T-helper 17 cell (primary cell): ENCODE measurements at places on chromosomes 2 and 18.

DNA sequence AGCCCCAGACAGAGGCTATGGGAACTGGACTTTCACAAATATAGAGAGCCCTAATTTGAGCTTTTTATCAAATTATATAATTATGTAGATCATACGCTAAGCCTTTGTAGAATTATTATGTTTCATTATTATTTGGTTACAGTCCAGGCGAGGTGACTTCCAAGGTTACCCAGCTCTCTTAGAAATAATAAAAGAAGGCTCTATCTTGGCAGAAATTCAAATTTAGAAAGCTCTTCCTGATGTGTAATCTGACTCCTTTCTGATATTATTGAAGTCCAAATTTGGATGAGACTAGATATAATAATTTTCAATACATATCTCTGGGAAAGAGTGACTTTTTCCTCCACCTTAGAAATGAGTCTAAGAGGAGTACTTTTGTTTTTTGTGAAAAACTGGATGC, 4.8 kb upstream of the SLC38A11 start:
- H3K27ac ChIP-seq = no peak overlapping the region
- no peak for DNase-seq
- no peak overlapping the region for H3K4me3 ChIP-seq
- H3K27me3 ChIP-seq = peaks cover 6% of the 10 kb centered on the region
- H3K4me1 ChIP-seq = peaks cover 3% of the 10 kb centered on the region
- H3K36me3 ChIP-seq = no peaks in the 10 kb centered on the region

DNA sequence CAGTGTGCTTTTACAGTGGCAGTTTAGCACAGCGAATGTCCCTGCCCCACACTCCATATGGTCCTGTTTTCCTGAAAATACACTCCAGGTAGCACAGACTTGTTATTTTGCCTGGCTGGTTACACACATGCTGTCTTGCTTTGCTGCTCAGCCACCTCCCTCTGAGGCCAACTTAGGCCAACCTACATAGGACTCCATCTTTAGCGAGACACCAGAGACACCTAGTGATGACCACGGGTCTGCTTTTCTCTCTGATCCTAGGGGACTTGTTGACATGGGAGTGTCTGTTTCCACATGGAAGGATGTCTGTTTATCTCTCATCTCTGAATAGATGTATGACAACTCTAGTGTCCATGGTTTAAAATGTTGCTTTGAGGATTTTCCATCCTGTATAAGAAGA, 43.3 kb downstream of the PLEKHB2 start:
- no peaks in the 10 kb centered on the region for H3K36me3 ChIP-seq
- H3K27ac ChIP-seq = peak overlapping the region; percentile 27
- DNase-seq = no peak
- H3K27me3 ChIP-seq = no peaks in the 10 kb centered on the region

- H3K36me3 ChIP-seq = peaks cover 2% of the 10 kb centered on the region
- H3K27ac ChIP-seq = no peak overlapping the region
- no peak overlapping the region for H3K4me3 ChIP-seq
- peaks cover 2% of the 10 kb centered on the region for H3K4me1 ChIP-seq
- DNase-seq = no peak
- peaks cover 60% of the 10 kb centered on the region for H3K27me3 ChIP-seq
Observed at GRCh38 chr2:31222071-31222470, 4.8 kb upstream of the CAPN14 start.

GRCh38 chr18:44423814-44424644, 256.7 kb upstream of the SETBP1 start:
- no peaks in the 10 kb centered on the region for H3K36me3 ChIP-seq
- H3K4me3 ChIP-seq = no peak overlapping the region
- no peaks in the 10 kb centered on the region for H3K27me3 ChIP-seq
- no peak overlapping the region for H3K27ac ChIP-seq
- no peak for DNase-seq
- no peaks in the 10 kb centered on the region for H3K4me1 ChIP-seq

DNA sequence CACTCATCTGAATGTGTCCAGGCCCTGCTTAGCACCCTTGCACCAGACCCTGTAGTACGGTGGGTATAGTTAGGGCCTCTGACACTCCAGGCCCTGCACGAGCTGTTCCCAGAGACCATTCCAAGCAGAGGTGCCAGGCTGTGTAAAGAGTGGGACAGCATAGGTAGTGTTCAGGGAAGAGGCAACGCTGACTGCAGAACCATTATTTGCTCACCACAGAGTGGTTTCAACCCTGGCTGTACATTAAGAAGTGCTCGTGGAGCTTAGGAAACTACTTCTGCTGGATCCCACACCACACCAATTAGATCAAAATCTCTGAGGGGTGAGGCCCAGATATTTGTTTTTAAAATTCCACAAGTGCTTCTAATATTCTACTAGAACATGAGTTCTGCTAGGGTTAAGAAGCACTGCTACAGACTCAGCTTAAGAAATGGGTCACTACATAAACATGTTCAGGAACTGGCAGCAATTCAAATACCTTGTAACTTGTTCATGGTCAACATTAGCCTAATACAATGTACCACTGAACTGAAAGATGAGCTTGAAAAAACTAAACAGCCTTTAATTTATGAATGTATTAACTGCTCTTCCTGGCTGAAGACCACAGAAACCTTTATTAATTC, 183.0 kb downstream of the MYO5B start:
- no peaks in the 10 kb centered on the region for H3K36me3 ChIP-seq
- H3K4me3 ChIP-seq = no peak overlapping the region
- peaks cover 30% of the 10 kb centered on the region for H3K27me3 ChIP-seq
- peaks cover 4% of the 10 kb centered on the region for H3K4me1 ChIP-seq

GRCh38 chr2:108351889-108352288, 25.9 kb upstream of the SULT1C4 start:
- H3K27me3 ChIP-seq = peaks cover 29% of the 10 kb centered on the region
- H3K4me3 ChIP-seq = no peak overlapping the region
- H3K27ac ChIP-seq = no peak overlapping the region
- H3K4me1 ChIP-seq = no peaks in the 10 kb centered on the region
- no peaks in the 10 kb centered on the region for H3K36me3 ChIP-seq
- no peak for DNase-seq

DNA sequence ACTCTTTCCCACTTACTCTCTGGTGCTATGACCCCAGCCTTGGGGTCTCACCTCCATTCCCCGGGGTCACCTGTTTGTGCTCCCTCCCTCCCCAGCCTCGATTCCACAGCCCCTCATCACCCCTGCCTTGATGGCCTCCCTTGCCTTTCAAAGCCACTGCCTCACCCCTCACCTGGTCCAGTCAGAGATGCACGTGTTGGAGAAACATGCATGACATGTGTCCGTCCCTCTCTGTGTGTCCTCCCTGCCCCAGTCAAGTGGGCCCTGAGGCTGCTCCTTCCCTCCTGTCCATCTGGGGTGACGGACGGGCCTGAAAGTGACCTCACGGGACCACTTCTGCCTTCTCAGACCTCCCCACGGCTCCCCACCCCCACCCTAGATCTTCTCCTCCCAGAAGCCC, 82.3 kb upstream of the TWIST2 start:
- H3K27me3 ChIP-seq = peaks cover 69% of the 10 kb centered on the region
- H3K4me3 ChIP-seq = no peak overlapping the region
- peaks cover 3% of the 10 kb centered on the region for H3K4me1 ChIP-seq
- no peak for DNase-seq
- H3K36me3 ChIP-seq = peaks cover 5% of the 10 kb centered on the region

DNA sequence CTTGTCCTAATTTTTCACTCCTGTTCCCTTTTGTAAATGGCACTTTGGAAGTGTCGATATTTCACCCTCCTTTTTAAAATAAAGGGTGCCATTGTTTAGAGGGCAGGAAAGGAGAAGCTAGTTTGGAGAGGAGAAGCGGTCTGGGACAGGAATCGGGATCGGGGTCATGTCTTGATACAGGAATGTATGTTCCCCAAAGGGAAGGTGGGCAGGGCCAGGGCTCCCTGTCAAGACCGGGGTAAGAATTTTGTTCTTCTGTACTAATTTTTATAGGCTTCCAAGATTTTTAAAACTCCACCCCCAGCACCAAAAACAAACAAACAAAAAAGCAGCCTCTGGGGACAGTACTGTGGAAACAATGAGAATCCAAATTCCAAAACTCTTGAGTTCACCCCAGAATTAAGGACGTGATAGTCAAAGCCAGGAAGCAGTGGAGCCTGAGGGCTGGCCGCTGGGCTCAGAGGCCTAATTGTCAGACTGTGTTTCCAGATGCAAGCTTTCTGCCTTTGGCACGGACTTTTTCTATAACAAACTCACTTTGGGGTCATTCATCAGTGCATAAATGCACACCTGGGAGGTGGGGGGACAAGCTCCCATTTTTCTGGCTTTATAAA, 250.4 kb upstream of the SIX2 start:
- peaks cover 6% of the 10 kb centered on the region for H3K4me1 ChIP-seq
- no peak overlapping the region for H3K27ac ChIP-seq
- H3K27me3 ChIP-seq = peaks cover 72% of the 10 kb centered on the region
- no peak for DNase-seq

DNA sequence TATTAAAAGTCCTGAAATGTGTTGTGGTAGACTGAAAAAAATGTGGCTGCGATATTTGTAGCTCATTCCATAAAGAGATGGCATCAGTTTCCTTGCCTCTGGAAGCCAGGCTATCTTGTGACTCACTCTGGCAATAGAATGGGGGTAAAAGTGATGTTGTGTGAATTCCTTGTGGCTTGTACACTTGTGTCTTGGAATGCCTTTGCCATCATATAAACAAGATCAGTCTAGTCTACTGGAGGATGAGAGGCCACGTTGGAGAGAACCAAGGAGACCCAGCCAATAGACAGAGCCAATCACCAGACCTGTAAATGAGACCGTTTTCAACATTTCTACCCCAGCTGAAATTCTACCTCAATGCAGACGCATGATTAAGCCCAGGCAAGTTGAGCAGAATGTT, 254.1 kb downstream of the TRIB2 start:
- peaks cover 10% of the 10 kb centered on the region for H3K27me3 ChIP-seq
- H3K36me3 ChIP-seq = no peaks in the 10 kb centered on the region
- no peak overlapping the region for H3K4me3 ChIP-seq
- H3K27ac ChIP-seq = no peak overlapping the region
- no peak for DNase-seq

- H3K36me3 ChIP-seq = peaks cover 12% of the 10 kb centered on the region
- H3K27ac ChIP-seq = peak overlapping the region; percentile 66
- H3K4me3 ChIP-seq = no peak overlapping the region
- peaks cover 30% of the 10 kb centered on the region for H3K27me3 ChIP-seq
- peaks cover 10% of the 10 kb centered on the region for H3K4me1 ChIP-seq
Observed at GRCh38 chr18:45626330-45627203, 11.3 kb downstream of the SLC14A2 start.
